Fibroblast of villous mesenchyme (primary cell): ENCODE measurements at places on chromosomes 1 and 21. TPM values are rescaled to one million over a fixed set of nuclear protein-coding genes. Genes with fewer than 3 reads are reported as not detected.

DNA sequence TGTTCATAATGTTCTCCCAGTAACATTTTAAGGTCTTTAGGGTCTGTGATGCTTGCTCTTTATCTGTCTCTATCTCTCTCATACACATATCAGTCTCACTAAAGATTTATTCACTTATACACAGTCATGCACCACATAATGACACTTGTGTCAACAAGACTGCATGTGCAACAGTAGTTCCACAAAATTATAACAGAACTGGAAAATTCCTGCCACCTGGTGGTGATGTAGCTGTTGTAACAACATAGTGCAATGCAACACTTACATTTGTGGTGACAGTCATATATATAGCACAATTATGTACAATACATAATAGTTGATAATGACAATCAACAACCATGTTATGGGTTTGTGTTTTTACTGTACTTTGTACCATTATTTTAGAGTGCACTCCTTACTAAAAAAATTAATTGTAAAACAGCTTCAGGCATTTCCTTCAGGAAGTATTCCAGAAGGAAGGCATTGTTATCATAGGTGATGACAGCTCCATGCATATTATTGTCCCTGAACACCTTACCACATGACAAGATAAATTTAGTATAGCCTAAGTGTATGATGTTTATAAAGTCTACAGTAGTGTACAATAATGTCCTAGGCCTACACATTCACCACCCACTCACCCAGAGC, 8.1 kb downstream of the TDRD5 start:
- DNase-seq: peak; percentile 37

DNA sequence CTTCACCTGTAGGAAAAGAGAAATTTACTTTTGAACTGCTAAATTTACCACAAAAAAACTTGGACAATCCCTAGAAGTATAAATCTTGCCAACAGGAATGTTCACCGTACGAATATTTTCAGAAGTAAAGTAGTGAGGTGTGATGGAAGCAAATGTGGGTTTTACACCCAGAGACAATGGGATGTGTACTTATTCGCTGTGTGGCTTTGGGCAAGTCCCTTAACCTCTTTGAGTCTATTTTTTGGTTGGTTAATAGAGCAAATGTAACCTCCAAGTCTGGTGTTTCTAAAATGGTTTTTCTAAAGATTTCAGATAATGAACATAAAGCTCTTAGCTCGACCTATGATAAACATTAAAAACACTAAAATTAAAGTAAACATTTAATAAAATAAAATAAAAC, 51.2 kb downstream of the TPR start:
- no peak for DNase-seq

- no peak for DNase-seq
Observed at GRCh38 chr1:52054496-52055065, 410 bp downstream of the TXNDC12 start.

DNA sequence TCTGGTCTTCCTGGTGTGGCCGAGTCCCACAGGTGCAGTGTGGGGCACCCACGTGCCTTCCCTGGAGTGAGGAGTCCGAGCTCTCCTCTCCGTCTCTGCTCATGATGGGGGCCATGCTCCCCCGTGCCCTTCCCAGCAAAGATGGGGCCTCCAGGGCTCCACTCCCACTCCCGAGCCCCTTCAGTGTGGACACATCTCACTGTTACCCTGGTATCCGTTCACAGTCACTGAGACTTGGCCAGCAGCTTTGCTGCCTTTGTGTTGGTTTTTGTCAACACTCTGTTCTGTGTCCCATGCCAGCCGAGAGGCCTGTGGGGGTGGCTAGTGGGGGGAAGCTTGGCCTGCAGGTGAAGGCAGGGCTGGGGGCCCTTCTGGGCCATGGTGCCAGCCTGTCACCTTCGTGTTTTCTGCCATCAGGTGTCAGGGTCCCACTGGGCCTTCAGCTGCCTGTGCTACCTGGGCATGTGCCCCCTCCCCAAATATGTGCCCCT, 46.9 kb upstream of the POFUT2 start:
- no peak for DNase-seq

DNA sequence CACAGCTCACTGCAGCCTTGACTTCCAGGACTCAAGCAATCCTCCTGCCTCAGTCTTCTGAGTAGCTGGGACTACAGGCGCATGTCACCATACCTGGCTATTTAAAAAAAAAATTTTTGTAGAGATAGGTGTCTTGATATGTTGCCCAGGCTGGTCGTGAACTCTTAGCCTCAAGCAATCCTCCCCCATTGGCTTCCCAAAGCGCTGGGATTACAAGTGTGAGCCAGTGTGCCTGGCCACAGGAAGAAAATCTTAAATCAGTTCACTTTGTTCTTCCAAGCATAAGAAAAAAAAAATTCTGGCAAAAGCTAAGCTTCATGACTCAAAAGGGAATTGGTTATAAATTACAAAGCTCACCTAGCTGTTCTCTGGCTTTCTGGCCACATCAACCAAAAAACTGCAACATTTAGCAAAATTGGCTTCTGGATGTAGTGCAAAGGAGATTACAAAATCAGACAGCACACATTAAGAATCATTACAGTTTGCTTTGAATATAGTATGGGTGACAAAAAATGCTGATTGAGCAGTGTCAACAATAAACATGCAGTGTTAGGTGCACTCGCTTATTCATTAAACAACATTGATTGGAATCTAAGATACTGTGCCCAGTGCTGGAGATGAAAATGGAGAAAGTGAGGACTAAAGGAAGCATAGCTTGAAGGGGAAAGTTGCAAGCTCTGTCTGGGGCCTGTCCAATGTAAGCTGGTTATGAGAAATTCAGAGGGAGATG, 76.7 kb downstream of the KCTD3 start:
- DNase-seq: no peak

DNA sequence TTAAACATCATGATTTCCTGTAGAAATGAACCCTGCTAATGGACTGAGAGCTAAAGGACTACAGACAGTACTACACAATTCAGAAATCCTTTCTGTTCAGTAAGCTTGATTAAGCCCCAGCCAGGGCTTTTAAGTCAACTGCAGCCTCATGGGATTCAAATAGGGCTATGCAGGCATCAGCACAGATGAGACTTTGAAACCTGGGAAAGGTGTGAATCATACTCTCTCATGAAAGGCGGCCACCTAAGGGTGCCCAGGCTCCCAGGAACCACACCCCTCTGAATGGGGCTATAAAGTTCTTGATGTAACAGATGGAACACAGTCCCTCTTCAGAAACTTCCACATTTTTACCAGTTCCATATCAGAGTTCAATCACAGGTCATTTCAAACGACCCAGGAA, 7.6 kb downstream of the SIPA1L2 start:
- no peak for DNase-seq

GRCh38 chr1:57229076-57229475, 194.8 kb downstream of the DAB1 start:
- DNase-seq: no peak

DNA sequence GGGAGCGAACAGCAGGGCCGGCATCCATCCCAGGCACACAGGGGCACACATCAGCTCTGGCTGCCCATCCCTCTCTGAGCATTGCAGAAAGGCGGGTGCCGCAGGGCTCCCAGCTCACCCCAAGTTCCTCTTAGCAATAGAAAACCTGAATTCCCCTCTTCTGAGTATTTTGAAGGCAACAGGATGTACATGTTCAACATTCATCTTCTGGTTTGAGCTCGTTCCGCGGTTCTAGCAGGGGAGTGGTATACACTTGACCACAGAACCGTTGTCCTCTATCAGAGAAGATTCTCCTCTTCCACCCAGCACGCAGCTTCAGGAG, 23.6 kb downstream of the ACTA1 start:
- DNase-seq: no peak

IGSF21 gene
- total RNA-seq: not detected in 2 replicates

- no peak for DNase-seq
Observed at GRCh38 chr1:76003946-76004345, 70.6 kb upstream of the ST6GALNAC3 start.

GRCh38 chr1:29650041-29650400, 413.7 kb downstream of the PTPRU start:
- no peak for DNase-seq
